Suprapubic skin (tissue), 4 donors: ENCODE measurements at places on chromosomes 11 and 22. TPM values are rescaled to one million over a fixed set of nuclear protein-coding genes. Genes with fewer than 3 reads are reported as not detected.
A peak's percentile ranks its signal among the peaks of the same experiment; 100 is the strongest.

DNA sequence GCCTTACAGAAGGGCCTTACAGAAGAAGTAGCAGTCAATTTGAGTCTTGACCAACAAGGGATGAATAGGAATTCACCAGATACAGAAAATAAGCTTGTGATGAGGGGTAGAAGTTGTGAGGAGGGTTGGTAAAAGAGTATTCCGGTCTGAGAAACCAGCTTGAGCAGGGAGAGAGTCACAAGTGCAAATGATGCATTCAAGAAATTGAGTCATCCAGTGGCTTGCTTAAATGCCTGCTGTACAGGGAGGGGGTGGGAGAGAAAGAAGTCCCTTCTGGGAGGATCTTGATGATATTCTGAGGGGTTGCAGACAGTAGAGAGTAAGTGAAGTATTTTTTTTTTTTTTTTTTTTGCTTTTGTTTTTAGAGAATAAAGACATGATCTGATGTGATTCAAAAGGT is 9.2 kb downstream of the CCKBR start:
- DNase-seq = no peak

GRCh38 chr22:42376711-42377554 is 55.3 kb downstream of the NFAM1 start:
- DNase-seq = peak; percentile 94

KRTAP5-10 gene
- total RNA-seq = 1.1 TPM

GRCh38 chr22:42887523-42888507 is 30.7 kb upstream of the ARFGAP3 start:
- no peak for DNase-seq

DNA sequence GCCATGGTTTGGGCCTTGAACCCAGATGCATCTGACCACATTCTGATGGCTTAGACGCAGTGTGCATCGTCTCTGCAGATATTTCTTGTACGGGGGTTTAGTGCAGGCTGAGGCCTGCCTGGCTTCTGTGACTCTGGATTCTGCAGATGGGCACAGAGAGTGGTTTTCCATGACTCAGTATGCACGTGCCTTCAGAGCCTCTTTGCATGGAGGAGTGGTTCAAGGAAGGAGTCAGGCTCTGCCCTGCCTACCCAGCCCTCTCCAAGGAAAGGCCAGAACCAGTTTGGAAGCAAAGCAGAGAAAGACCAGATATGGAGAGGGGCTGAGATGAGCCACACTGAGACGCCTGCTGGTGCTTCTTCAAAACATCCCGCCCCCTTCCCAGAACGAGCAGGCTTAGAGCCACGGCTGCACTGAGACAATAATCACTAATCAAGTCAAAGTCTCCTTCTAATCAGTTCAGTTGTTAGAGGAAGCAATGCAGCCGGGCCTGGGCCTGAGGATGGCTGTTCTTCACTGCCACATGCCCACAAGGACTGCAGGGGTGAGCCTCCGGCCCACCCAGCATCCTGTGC is 308.9 kb downstream of the NXPE2 start:
- no peak for DNase-seq

DNA sequence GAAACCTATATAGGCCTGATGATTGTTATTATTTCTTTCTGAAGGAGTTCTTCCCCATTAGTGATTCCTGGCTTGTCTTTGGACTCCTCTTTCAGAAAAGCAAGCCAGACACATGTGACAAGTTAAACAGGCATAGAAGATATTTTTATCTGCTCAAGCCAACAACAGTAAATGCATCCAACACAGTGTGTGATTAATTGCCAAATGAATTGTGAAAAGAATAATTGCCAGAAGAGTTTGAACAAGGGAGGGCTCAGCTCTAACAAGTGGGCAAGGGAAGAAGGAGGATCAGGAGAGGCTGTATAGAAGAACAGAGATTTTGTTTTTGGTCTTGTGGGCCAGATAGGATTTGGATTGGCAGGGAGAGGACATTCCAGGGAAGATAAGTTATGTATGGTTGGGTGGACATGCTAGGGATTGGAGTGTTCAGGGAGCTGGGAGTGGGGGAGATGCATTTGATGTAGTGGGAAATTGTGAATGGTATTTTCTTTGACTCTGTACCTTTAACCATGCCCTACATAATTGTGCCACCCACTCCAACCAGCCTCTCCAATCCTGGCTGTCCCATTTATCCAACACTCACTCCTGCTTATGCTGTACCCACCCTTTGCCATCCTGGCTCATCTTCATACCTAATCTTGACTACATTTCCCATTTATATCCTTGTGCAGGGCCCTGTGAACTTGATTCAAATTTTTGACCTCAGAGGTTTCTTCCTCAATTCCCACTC is 172.8 kb downstream of the RRAS2 start:
- DNase-seq = no peak

WT1 gene
- not detected for total RNA-seq

- DNase-seq = no peak
Observed at GRCh38 chr22:24217384-24217783, 27.5 kb downstream of the GGT5 start.

- peak; percentile 78 for DNase-seq
Observed at GRCh38 chr22:20430101-20430719, 7.4 kb downstream of the SCARF2 start.

GRCh38 chr22:23068096-23068831 is 2.1 kb upstream of the GNAZ start:
- DNase-seq = peak; percentile 41

DNA sequence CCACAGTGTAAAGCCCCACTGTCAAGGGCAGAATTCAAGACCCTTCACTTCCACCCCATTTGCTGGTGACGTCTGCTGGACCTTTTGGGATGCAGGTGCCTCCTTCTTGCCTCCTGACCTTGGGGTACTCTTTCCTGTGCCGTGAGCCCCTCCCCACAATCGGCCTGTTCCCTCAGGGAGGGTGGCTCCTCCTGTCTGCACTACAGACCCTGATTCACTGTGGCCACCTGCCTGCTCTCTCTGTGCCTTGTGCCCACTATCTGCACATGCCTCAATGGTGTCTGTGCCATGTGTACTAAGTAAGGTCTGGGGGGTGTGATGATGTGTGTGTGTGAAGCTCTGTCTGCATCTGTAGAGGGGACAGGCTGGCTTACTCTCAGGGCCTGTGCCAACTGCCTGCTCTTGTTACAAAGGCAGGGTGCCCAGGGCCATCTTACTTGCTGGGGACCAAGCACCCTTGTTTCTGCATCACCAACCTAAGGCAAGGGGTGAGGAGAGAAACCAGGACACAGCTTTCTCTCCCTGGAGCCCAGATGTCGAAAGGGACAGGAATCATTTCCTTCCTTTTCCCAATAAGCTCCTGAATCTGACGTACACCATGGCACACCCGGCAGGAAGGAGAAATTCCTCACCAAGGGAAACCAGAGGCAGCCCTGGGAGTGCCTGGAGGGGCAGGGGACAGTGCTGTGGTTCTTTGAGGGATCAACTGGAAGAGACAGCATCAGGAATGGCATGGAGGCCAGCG is 3.7 kb downstream of the PPM1F start:
- no peak for DNase-seq

CRYBA4 gene
- not detected for total RNA-seq

DNA sequence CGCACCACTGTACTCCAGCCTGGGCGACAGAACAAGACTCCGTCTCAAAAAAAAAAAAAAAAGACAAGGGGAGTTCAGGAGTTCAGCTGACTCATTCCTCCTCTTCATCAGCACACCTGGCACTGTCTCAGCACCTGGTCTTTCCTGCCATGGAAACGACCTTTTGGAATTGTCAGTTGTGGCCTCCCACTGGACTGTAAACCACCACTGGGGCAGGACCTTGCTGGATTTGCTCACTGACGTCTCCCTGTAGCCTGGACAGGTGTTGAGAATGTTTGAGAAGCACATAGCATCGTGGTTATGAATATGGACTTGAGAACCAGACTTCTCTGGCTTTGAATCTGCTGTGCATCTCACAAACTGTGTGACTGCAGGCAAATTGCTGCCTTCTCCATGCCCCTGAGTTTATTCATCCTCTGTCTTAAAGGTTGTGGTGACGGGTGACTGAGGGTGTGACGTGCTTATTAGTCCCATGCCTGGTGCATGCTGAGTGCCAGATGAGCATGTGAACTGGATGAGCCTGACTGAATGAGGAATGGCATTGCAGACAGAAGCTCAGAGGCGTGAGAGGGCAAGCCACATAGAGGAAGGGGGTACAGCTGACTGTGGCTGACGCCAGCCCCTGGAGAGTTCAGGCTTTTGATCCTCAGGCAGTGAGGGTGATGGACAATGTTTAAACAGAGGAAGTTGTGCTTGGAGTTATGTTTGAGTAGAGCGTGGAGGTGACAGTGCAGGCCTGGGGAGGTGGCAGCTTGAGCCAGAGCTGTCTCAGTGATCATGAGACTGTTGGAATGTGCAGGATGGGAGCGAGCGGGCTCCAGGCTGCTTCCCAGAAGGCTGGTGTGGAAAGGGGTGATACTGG is 12.7 kb downstream of the TOM1 start:
- DNase-seq = peak; percentile 71

- no peak for DNase-seq
Observed at GRCh38 chr11:94332814-94333213, 28.4 kb downstream of the IZUMO1R start.

DNA sequence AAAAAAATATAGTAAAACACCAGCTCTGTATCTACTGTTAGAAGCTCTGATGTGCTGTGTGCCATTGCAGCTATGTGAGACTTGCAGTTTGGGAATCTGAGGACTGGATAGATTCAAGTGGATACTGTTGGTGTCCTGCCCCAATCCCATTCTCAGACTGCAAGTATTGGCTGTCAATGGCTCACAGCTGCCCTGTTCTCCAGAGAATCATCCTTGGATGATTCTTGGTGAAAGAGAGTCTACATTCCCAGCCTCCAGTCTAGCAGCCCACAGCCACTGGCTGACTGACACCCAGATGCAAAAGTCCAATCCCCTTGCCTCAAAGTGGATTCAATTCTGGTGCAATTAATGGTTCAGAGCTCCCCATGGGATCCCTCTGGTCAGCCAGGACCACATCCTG is 206.1 kb upstream of the MTNR1B start:
- DNase-seq = no peak

SMC1B gene
- not detected for total RNA-seq

- no peak for DNase-seq
Observed at GRCh38 chr11:96315476-96315875, 27.5 kb downstream of the MAML2 start.

ST13 gene
- 114 TPM for total RNA-seq

DNA sequence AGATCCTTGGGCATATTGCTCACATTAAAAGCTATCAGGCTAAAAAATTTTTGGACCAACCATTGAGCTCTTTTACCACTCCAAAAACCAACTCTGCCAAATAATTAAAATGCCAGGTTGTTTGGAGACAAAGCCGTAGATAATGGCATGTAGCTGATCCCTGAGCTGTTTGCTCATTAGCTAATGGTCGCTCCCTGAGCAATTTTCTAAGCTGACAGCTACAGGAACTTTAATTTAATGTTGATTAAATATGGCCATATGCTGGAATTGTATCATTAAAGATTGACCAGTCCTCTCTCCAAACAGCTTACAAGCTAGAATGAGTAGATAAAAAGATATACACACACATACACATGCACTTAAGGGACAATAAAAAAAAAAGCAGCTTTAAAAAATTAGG is 216.2 kb upstream of the ARHGAP20 start:
- DNase-seq = no peak

DNA sequence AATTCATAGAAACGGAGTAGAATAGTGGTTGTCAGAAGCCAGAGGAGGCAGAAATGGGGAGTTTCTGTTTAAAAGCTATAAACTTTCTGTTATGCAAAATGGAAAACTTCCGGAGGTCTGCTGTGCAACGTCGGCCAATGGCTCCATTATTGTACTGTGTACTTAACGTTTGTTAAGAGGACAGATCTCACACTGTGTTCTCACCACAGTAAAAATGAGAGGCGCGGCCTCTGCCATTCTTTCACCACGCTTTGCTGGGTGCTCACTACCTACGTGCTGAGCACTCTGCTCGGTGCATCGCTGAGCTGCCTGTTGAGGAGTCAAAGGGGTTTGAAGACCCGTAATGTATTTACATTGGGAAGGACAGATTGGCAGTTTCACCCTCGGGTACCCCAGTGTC is 218.8 kb upstream of the B3GAT1 start:
- no peak for DNase-seq

GRCh38 chr11:95795627-95796295 is 5.5 kb downstream of the CEP57 start:
- DNase-seq = no peak

YPEL1 gene
- total RNA-seq = 1.5 TPM

RAB3IL1 gene
- total RNA-seq = 2.6 TPM

- no peak for DNase-seq
Observed at GRCh38 chr11:8867035-8867434, 44.0 kb upstream of the AKIP1 start.

- DNase-seq = no peak
Observed at GRCh38 chr11:129911298-129911697, 15.9 kb upstream of the NFRKB start.

DNA sequence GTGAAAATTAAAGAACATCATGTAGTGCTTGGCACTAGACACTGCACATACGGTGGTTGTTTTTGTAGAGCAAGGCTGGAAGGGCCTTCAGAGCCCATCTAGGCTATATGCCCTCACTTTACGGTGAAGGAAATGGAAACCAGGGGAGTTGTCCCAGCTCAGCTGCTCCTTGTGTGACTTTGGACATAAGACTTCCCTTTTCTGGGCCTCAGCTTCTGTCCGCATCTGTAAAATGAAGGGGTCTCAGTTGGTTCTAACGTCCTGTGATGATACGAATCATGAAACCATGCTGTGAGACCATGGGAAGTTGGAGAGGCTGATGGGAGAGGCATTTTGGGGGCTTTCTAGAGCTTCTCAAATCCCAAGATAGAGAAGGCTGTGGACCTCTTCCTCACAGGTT is 4.7 kb downstream of the KCNE3 start:
- no peak for DNase-seq
